ENCODE measurements at places on chromosomes 7 and 10.

GRCh38 chr10:48817141-48817540, 122.5 kb downstream of the LRRC18 start:
- DNase-seq, result no peak

DNA sequence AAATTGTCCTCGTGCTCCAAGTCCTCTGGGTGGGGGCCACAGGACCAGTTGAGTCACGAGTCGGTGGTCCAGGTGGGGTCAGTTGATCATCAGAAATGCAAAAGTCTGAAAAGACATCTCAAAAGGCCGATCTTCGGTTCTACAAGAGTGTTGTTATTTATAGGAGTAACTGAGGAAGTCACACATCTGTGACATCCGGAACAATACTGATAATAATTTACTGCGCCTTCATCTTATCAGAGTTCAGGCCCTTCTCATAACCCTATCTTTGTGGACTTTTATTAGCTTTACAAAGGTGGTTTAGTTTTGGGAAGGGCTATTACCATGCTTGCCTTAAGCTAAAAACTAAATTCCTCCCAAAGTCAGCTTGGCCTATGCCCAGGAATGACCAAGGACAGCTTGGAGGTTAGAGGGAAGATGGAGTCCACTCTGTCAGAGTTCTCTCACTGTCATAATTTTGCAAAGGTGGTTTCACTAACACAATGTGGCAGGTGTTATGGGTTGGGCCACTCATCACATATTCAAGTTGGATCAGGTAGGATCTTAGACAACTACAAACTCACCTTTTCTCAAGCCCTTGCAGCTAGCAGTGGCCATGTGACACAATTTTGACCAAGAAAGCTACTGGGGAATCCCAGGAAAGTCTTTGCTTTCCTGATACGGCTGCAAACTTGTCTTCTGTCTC, 54.7 kb upstream of the CHST3 start:
- DNase-seq, result no peak

DNA sequence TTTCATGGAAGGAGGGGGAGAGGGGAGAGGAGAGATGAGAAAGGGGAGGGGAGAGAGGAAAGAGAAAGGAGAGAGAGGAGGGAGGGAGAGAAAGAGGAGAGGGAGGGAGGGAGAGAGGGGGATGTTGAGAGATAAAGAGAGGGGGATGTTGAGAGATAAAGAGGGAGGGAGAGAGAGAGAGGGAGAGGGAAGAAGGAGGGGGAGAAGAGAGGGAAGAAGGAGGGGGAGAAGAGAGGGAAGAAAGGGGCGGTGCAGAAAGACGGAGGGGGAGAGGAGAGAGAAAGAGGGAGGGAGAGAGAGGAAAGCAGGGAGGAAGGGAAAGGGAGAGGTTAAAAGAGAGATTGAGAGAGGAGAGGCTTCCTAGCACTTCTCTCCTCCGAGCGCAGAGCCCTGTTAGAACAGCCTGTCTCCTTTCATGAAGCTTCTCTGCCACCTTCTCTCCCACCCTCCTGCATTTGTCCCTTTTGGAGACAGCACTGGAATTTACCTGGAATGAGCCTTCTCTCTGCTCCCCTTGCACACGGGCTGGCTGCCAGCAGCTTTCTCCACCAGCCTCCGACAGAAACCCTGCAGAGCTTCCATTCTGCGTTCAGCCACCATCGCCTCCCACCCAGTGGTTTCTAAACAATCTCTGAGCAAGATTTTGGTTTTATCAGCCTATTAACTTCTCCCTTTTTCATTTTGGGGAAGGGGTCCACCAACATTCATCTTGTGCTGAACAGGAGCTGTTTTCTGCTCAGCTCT, 74.0 kb upstream of the CARD11 start:
- no peak for DNase-seq

DNA sequence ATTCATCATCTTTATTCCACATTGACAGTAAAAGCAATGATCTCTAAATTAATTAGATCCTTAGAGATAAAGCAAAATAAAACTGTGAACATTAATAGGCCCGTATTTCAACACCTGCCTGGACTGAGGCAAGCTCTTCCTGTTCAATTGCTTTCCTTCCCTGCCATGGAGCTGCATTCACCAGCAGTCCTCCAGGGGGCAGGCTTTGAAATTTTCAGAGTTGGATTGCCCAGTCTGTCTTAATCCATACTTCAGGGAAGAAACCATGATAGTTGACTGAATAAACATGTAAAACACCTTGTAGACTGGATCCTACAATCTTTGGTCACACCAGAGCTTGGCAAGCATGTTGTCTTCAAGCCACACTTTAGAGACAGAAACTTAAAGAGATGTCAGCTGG, 936.6 kb downstream of the NRG3 start:
- no peak for DNase-seq

GRCh38 chr10:101772017-101772894, 3.7 kb downstream of the FGF8 start:
- no peak for DNase-seq

DNA sequence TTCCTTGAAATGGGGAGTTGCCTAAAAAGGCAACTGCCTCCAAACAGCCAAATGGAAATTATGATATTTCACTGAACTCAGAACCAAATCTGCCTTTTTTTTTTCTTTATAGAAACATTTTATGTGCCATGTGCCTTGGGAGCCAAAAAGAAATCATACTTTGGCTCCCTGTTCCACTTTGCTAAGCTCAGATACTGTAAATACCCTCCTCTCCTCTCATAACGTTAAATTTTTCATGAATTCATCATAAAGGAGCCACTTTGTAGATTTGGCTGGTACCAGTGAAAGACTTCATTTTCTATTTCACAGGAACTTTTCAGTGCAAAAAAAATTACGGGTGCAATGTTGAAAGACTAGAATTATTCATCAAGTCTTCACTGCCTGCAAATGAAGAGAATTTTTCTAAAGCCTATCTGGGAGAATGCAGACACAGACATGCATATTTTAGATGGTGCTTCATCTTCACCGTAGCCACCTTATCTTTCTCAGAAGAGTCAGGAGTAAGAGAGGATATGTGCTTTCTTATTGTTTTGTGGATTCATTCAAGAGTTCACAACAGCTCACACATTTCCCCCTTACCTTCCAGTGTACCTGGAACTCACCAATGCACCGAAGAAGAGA, 742.3 kb upstream of the GALNT17 start:
- no peak for DNase-seq

DNA sequence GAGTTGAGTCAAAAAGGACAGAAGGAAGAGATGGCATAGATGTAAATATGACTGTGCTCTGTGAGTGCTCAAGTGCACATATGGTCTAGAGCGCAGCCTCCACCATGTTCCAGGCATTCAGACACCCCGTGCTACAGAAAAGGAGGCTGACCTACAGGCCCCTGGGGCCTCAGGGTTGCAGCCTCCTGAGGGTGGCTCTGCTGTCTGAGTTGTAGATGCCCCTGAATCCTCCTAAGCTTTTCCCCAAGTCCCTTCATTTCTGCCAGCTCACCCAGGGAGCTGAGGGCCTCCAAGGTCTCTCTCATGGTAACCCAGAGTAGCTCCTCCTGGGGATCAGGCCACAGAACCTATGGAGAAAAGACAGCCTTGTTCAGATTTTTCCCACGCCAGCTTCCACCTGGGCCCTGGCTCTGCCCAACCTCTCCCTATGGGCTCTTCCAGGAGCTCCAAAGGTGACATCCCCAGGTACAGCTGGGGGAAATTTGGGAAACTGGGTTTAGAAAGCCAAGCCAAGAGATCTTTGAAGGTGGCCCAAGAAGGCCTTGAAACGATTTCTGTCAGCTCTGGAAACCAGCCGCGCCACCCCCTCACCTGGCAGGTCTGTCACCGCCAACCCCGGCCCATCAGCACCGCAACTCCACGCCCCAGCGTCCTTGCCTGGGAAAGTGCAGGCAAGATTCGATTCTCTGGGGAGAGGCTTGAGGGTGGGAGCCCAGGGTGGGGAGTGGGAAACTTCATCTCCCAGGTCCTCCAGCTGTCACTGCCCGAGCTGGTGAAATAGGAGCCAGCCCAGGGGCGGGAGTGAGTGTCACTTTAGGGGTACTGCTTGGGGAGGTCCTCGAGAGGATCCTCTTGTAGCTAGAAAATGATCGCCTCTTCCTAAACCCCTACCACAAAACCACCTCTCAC, 2.4 kb downstream of the ZNF467 start:
- no peak for DNase-seq

DNA sequence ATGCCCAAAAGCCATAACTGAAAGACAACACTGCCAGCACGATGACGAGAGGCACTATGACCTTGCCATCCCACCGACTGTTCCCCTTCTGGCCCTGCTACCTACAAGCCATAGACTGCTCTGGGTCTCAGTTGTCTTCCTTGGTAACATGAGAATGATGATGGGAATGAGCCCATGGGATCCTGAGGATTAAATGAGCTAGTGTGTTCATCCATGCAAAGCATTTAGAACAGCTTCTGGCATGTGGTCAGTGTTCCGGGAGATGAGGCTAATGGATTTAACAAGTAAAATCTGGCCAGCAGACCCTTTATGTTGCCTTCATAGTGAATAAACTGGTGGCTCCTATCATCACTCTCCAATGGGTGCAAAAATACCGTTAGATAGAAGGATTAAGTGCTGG, 62.4 kb upstream of the WDR11 start:
- no peak for DNase-seq

GRCh38 chr7:40470817-40471216, 336.0 kb downstream of the SUGCT start:
- no peak for DNase-seq

- no peak for DNase-seq
Observed at GRCh38 chr7:159036916-159037605, 107.6 kb downstream of the VIPR2 start.

GRCh38 chr7:100247152-100247757, 27.5 kb downstream of the PVRIG start:
- no peak for DNase-seq

GRCh38 chr7:54678763-54679489, 80.1 kb downstream of the SEC61G start:
- no peak for DNase-seq

- DNase-seq, result no peak
Observed at GRCh38 chr10:7915923-7916536, 97.7 kb downstream of the TAF3 start.

DNA sequence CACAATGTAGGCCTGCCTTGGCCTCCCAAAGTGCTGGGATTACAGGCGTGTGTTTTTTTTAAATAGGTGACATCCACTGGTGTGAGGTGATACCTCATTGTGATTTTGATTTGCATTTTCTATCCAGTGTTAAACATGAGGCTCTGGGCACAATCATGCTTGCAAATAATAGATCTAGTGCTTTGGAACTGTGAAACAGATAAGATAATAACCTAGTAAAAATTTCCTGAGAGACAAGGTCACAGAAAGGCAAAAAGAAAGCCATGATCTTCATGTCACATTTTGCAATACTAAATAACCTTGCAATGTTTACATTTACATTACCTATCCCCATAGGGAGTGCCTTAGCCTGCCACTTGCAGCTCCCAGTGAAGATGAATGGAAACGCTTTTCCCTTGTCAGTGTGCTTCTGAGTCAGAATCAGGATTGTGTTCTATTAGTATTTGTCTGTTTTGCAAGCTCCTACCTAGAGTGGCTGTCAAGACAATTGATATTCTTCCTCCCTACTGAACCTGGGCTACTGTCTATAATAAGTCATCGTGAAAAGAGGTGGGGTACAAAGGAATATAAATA, 256.5 kb downstream of the PHTF2 start:
- DNase-seq, result no peak

GRCh38 chr10:83212632-83213334, 926.5 kb upstream of the GHITM start:
- no peak for DNase-seq

DNA sequence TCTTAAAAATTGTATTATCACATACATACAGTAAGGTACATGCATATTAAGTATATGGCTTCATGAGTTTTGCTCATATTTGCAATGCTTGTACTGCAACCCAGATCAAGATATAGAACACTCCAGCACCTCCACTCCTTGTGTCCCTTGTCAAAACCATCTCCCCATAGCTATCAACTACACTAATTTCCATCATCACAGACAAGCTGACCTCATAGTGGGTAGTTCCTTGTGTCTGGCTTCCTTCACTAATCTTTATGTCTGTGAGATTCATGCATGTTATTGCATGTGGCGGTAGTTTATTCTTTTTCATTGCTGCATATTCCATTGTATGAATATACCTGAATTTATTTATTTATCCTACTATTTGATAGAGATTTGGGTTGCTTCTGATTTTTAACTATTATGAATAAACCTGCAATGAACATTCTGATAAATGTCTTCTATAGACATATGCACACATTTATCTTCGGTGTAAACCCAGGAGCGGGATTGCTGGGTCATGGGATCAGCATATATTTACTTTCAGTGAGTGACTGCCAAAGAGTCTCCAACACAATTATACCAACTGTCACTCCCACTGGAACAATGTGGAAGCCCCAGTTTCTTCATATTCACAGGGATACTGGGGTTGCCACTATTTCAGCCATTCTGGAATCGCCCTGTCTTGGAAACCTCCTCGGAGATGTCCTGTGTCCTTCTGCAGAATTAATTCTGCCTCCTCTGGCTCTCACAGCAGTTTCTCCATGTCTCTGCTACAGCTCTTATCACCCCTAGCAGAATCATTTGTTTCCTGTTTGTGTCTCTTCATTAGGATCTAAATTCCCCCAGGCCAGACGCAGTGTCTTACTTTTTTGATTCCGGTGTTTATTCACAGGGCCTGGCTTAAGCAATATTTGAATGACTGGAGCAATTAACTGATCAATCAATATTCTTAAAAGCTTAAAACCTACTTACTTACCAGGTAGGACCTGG, 14.7 kb upstream of the ADAM12 start:
- no peak for DNase-seq

GRCh38 chr7:39888171-39888853, 61.7 kb upstream of the CDK13 start:
- no peak for DNase-seq

DNA sequence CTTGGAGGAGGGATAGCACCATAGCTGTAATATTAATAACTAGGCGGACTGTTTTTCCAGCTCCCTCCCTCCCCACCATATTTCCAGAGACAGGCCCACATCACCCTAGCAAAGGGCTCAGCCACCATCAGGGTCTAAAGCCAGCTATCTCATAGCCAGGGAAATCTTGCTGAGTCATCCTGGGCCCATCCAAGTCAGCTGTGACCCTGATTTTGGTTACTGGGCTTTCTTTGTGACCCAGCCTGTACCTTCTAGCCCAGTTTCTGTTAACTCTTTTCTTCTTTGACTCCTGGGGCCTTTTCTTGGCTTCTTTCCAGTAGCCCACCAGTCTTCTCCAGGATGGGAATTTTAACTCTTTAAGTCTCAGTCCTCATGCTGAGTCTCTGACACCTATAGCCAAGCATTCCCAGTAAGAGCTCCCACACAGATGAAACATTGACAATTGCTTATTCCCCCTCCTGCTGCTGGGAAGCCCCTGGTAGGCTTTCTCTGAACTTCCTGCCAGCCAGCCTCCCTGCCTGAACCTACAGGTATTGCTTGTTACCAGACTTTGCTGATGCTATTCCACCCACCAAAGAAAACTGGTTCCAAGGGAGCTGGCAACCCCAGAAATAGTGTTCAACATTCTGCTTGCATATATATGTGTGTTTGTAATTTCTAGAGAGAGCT, 34.8 kb upstream of the ADO start:
- DNase-seq, result no peak

- no peak for DNase-seq
Observed at GRCh38 chr7:12827920-12828319, 140.5 kb downstream of the ARL4A start.

Data from naive thymus-derived CD4-positive, alpha-beta T cell (primary cell).